GM13976 (cell line): ENCODE measurements at places on chromosomes 16 and 17.
A peak's percentile ranks its signal among the peaks of the same experiment; 100 is the strongest.

DNA sequence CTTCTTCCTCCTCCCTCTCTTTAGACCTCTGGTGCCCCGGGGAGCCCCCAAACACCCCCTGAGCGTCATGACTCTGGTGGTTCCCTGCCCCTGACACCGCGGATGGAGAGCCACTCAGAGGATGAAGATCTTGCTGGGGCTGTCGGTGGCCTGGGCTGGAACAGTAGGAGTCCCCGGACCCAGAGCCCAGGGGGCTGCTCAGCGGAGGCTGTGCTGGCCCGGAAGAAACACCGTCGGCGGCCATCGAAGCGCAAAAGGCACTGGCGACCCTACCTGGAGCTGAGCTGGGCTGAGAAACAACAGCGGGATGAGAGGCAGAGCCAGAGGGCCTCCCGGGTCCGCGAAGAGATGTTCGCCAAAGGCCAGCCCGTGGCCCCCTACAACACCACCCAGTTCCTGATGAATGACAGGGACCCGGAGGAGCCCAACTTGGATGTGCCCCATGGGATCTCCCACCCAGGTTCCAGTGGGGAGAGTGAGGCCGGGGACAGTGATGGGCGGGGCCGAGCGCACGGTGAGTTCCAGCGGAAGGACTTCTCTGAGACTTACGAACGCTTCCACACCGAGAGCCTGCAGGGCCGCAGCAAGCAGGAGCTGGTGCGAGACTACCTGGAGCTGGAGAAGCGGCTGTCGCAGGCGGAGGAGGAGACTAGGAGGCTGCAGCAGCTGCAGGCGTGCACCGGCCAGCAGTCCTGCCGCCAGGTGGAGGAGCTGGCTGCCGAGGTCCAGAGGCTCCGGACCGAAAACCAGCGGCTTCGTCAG is 7.5 kb downstream of the HEXIM2 start:
- no peak for DNase-seq

GRCh38 chr17:41486809-41487530 is 2.7 kb downstream of the KRT36 start:
- peak; percentile 69 for DNase-seq

DNA sequence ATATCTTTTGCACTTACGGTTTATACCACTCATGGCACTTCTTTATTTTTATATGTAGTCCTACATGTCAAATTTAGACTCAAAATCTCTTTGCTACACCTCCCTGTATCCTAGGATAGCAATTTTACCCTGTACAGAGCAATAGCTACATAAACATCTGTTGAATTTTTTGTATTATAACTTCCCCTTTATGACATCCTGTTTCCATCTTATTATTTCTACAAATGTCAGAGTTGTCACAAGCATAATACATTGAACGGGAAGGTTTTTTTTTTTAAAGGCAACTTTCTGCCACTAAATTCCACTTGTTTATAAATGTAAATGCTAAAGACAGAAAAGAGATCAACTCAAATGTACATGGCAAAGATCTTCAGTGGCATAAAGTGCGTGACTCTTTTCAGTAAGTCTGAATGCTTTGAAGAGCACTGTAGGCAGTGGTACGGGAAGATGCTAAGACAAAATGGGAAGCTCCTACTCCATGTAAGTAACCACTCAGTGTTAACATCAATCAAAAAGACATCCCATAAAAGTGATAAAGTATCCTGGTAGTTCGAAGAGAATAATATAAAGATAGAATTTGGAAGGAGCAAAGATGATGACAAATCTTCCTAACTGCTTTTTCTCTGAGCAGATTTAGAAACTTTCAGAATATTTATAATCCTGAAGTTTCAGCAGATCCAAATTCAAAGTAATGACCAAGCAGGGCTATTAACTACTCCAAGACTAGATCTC is 26.8 kb downstream of the GNA13 start:
- no peak for DNase-seq

GRCh38 chr17:17353625-17354484 is 50.7 kb downstream of the NT5M start:
- DNase-seq: peak; percentile 28

DNA sequence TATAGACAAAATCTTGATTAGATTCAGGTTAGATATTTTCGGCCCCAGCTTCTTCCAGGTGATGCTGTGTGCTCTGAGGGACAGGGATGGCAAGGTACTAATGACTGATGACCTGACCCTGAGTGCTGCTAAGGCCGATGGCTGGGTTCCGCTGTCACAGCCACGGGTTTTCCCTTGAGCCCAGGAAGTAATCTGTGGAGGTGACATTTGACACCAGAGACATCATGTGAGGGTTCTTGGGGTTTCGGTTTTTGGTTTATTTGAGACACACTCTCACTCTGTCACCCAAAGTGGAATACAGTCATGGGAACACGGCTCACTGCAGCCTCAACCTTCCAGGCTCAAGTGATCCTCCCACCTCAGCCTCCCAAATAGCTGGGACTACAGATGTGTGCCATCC is 9.8 kb downstream of the OTOP3 start:
- DNase-seq: peak; percentile 85

GRCh38 chr17:82386255-82386831 is 14.8 kb downstream of the UTS2R start:
- no peak for DNase-seq

DNA sequence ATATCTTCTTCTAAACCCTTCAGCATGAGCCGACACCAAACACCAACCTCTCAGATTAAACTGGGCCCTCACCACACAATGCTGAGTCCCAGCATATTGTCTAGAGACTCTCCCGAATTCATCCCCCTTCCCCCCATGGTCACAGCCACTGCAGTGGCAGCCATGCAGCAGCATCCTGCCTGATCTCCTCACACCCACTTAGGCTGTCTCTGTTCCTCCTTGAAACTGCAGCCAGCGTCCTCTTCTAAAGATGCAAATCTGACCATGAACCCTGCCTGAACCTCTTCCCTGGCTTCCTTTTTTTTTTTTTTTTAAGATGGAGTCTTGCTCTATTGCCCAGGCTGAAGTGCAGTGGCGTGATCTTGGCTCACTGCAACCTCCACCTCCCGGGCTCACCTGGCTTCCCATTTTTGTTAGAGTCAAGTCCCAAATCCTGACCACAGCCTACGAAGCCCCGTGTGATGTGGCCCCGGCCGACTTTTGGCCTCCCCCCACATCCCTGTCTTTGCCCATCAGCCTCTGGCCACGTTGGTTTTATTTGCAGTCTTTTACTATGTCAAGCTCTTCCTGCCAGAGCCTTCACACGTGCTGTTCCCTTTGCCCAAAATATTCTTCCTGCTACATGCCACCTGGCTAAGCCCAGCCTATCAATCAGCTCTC is 2.8 kb downstream of the FA2H start:
- DNase-seq: peak; percentile 80

DNA sequence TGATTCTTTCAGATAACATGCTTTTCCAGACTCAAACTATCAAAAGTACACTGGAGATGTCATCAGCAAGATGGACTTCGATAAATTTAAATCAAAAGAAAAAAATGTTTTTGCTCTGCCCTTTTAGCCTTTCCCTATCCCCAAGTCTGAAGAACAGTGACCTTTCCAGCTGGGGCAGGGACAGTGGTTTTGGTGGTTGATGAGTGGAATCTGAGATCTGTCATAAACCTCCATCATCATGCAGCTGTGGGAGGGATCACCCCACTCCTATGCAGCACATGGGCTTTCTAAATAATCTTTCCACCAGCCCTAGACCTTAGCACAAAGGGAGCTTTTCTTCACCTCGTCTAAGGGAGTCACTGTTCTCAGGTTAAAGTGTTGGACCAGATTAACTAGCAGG is 869.5 kb upstream of the SOX9 start:
- no peak for DNase-seq

GRCh38 chr17:29154516-29155226 is 25.5 kb downstream of the MYO18A start:
- DNase-seq: no peak

DNA sequence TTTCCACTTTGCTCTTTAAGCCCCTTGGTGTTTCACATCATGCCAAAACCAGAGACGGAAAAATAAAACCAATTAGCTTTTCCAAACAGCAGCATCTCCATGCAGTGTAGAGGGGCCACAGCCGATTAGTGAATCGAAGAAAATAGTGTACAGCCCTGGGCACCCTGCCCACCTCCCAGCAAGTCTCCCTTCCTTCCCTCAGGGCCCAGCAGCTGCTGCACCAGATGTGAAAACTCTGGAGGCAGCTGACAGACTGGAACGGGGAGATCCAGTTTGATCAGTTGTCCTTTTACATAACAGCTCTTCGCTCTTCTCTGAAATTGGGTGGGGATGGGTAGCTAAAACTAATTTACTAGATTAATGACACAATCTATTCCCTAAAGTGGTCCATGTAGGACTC is 19.3 kb downstream of the TMEM11 start:
- DNase-seq: no peak

- DNase-seq: no peak
These were observed 1.4 kb downstream of the VKORC1 start for GRCh38 chr16:31093132-31093703.

DNA sequence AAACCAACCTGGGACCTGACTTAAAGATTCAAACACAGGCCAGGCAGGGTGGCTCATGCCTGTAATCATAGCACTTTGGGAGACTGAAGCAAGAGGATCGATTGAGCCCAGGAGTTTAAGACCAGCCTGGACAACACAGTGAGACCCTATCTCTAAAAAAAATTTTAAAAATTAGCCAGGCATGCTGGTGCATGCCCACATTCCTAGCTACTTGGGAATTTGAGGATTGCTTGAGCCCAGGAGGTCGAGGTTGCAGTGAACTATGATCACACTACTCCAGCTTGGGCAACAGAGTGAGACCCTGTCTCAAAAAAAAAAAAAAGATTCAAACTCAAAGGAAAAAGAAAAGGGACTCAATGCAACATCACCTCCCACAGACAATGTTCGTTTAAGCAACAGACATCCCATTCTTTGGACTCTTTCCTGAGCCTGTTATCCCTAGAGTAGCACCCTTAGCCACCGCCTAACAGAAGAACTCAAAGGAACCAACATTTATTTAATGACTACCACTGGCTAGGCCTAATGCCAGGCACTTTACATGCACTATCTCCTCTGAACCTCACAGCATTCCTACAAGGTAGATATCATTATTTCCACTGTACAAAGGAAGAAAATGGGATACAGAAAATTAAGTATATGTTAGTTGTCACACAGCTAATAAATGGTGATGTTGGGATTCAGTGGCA is 12.7 kb downstream of the MYO18A start:
- DNase-seq: peak; percentile 10

GRCh38 chr17:77516902-77517301 is 376.1 kb downstream of the SEC14L1 start:
- no peak for DNase-seq

- DNase-seq: no peak
These were observed 15.8 kb upstream of the SLC46A1 start for GRCh38 chr17:28421787-28422305.

DNA sequence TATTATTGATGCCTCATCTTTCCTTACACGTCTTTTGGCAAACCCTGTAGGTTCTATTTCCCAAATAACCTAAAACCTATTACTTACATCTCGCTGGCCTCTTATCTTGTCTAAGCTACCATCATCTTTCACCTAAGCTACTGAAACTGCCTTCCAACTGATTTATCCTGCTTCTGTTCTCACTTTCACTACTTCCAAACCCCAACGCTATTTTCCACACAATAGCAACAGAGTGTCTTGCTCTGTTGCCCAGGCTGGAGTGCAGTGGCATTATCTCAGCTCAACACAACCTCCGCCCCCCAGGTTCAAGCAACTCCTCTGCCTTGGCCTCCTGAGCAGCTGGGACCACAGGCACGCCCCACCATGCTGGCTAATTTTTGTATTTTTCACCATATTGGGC is 52.8 kb upstream of the INTS2 start:
- DNase-seq: no peak

DNA sequence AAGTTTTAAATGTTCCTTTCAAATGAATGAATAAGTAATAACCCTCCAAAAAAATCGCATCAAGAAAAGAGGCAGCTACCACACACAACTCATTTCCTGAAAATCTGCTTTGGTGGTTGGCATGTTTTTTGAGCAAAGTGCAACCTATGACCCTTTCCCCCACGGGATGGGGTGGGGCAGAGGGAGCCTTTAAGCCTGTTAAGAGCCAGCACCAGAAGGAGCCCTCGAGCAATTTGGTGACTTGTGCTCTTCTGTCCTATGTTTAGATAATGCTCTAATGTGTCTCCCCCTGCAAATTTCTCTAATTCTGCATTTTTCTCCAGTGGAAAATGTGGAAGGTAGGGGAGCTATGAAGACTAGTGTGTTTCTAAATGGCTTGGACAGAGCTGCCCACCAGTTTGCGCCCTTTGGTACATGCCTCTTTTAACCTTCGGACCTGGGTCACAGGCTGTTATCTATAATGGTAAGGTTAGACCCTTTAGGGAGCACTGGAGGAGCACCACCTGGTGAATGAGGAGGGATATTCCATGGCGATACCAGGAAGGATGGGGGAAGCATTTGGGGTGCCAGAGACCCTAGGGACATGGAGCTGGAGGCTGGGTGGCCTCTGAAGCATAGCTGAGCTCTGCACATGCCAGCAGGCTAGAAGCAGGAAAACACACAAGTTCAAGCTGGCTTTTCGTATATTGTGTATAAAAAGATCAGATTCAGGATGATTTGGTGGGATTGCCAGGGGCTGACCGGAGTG is 1.6 kb downstream of the PYCARD start:
- DNase-seq: no peak

DNA sequence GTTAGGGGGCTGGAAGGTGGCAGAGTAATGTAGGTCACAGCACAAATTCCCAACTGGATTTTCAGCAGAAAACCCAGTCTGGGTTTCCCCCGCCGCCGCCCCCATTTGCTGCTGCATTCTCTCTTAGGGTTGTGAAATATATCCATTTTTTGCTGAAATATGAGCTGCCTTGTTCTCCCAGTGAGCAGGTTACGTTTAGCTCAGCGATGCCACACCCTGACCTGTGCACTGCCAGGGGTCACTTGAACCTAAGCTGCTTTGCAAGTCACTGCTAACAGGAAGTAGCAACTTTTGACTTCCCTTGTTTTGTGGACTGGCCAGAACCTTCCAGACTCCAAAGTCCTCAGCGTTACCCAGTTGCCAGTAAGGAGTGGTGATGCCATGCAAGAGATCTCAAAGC is 274.1 kb downstream of the CPPED1 start:
- DNase-seq: no peak

DNA sequence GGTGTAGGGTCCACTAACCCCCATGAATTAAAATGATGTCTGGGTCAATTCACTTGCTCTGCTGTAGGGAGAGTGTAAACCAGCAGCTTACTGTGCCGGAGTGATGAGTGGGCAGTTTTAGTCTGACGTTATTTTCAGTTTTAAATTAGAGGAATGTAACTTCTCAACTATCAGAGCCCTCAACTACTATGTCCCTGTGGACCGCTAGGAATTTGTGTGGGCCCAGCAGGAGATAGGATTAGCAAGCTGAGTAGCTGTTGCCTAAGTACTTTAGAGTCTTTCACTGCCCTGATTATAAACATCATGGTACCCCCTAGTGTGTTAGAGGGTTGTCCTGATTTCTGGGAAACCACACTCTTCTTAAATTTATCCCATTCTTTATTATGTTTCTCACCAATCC is 11.4 kb downstream of the MARVELD3 start:
- DNase-seq: no peak
